ENCODE measurements at places on chromosomes 3 and 15. TPM values are rescaled to one million over a fixed set of nuclear protein-coding genes. Genes with fewer than 3 reads are reported as not detected.

GRCh38 chr15:80003934-80004472, 33.0 kb upstream of the BCL2A1 start:
- no peak for DNase-seq

Gene SLC28A1
- total RNA-seq = not detected

DNA sequence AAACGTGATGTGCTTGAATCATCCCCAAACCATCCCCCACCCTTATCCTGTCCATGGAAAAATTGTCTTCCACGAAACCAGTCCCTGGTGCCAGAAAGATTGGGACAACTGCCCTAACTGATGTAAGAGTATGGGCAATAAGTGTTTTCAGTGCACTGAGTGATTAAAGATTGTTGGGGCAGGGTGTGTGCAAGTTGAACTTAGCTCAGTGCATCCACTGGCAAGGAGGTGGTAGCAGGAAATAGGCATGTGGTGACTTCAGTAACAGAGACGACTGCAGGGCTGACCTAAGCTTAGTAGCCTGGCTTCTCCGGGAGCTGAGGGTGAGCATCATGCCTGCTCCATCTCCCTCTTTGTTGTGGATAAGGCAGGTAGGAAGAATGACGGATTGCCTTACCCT, 27.5 kb downstream of the PAQR9 start:
- no peak for DNase-seq

DNA sequence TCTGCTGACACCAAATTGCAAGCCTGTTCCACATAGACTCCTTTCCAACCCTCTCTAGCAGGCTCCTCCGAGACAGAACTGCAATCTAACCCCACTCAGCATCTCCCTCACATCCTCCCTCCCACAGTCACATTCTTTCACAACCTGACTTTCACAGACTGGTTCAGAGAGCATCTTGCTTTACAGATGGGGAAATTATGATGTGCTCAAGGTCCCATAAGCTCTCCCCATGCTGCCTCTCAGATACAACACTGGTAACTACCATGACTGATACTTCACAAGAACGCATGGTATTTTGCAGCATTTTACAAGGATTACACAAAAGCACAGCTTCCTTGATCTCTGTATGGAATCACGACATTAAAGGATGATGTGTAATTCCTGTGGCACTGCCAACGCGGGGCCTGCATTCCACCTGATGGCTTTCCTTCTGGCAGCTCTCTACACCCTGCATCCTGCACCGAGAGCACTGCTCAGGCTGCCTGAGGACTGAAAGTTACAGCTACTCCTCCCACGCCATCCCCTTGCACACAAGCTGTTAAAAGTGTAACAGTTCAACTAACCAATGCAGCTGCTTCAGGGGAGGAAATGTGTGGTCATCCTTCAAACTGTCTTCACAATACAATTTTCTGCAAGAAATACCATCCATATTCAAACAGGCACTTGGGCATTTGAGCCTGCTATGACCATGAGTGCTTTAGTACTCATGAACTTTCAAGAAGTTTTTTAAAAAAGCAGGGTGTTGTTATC, 27.6 kb downstream of the TBC1D2B start:
- peak; percentile 85 for DNase-seq

Gene TGM5
- total RNA-seq = 0.14 TPM

DNA sequence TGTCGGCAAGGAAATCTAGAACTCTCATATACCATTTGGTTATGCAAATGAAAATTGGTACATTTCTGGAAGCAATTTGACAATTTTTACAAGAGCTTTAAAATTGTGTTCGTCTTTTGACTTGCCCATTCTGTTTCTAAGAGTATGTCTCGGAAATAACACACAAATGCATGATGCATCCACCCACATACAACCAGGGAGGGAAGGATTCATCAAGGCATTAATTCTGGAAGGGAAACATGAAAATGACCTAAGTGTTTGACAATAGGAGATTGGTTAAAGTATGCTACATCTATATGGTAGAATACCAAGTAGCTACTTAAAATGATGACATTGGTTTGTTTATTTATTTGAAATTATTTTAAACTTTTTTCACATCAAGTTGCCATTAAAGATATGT, 58.6 kb downstream of the PIAS1 start:
- no peak for DNase-seq

Gene ZKSCAN7
- not detected for total RNA-seq

DNA sequence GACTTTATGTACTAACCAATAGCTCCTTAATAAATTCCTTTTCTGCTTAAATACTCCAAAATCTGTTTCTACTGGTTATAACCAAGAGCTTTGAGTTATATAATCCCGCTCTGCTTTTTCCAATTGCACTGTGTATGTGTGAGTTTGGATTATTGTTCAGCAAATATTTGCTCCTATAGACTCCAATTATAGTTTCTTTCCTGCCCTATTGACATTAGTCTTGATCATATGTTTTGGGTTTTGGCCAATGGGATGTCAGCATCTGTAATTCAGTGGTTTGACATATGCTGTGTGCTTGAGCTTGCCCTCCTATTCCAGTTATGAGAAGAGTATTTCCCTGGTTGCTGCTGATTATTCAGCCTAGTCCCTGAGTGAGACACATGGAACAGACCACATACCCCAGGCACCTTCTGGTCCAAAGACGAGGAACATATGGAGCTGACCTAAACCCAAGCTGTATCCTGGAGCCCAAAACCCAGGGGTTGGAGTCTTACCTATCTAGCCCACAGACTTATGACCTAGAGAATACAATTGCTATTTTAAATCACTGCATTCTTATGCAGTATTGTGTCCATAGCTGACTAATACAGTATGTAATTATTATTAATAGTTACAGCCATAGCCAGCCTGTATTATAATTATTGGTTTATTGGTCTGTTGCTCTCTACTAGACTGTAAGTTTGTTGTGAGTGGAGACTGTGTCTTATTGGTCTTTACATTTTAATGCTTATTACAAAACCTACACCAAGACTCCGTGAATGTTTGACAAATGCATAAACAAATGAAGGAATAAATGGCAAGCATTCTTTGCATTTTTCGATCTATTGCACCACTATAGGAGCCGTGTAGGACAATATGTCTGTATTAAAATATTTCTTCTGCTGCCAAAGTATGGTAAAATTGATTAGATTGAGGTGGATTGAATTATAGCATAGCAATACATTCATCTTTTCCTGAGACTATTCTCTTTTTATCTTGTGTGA, 11.7 kb upstream of the ZNF280D start:
- no peak for DNase-seq

GRCh38 chr15:65824031-65824743, 32.1 kb upstream of the DENND4A start:
- peak; percentile 60 for DNase-seq

GRCh38 chr15:64667736-64668161, 107.6 kb downstream of the RBPMS2 start:
- peak; percentile 46 for DNase-seq

Gene SUSD5
- total RNA-seq = 11.6 TPM

GRCh38 chr3:15858547-15859506, 61.0 kb upstream of the ANKRD28 start:
- peak; percentile 10 for DNase-seq

Gene DNAH12
- not detected for total RNA-seq

GRCh38 chr3:21750080-21750696, 822 bp downstream of the ZNF385D start:
- DNase-seq = no peak

GRCh38 chr15:82108489-82109078, 62.8 kb upstream of the MEX3B start:
- peak; percentile 39 for DNase-seq

Gene AP3B2
- total RNA-seq = 0.29 TPM

Gene A4GNT
- total RNA-seq = not detected

DNA sequence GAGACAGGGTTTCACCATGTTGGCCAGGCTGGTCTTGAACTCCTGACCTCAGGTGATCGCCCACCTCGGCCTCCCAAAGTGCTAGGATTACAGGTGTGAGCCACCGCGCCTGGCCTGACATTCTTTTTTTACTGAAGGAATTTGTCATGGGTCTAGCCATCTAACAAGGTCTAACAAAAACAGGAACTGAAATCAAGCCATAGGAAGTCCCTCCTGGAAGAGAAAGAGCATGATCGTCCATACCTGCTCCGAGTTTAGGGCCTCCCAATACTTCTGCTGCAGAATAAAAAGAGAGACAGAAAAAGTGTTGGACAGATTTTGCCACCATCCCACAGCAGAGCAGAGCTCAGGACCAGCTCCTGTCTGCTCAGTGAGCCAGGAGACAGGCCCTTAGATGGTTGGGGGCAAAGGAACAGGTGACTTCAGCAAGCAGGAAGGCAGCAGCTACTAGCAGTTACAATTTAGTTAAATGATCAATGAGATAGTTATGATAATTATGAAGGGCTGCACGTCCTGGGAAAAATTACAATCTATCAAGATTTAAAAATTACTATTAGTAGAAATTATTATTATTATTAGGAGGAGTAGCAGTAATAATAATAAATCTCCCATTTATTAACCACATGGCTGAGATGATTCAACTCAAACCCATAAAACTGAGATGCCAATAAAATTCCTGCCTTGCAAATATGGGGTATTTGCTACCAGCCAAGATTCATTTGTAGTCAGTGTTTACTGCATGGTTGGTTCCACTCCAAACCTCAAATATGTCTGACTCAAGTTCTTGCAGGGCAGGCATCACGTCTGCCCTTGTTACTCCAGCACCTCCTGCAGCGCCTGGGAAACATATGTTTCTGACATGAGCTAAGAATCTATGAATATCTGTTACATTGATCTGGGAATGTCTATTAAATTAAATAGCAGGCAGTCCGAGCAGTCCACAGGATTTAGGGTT, 40.1 kb downstream of the TMEM44 start:
- DNase-seq = peak; percentile 99

- DNase-seq = no peak
Measured at GRCh38 chr15:69551391-69552056, 98.9 kb downstream of the RPLP1 start.

DNA sequence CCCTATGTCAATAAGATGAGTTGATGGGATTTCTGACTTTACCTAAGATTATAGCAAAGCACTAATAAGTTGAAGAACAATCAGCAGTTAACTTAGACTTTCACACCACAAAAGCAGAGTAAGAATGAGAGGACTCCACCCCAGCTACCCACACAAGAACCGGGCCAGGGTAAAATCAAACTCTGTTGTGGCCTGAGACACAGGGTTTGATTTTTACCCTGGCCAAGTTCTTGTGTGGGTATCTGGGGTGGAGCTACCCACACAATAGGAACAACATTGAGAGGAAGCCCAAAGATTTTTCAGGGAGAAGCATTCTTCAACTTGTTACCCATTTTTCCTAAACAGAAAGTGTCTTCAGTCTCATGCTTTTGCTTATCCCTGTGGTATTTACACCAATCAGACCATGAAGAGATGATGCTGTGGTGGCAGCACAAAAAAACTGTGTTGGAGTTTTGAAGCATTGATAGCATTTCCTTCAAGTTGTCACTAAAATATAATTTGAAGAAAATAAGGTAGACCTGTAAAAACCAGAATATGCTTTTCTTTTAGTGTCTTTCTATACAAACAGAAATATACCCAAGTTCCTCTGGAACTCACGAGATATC, 25.6 kb downstream of the CPOX start:
- no peak for DNase-seq

DNA sequence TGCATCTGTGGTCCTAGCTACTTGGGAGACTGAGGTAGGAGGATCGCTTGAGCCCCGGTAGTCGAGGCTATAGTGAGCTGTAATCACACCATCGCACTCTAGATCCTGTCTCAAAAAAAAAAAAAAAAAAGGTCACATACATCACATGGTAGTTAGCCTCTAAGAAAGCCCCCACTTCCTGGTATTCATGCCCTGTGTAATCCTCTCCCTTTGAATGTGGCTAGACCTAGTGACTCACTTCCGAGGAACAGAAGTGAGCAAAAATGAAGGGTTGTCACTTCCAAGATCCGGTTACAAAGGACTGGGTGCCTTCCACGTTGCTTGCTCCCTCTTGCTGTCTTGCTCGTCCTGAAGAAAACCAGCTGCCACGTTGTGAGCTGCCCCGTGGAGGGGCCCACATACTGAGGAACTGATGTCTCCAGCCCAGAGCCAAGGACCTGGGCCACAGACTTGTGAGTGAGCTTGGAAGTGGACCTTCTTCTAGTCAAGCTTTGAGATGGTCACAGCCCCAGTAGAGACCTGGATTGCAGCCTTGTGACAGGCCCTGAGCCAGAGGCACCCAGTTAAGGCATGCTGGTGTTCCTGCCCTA, 12.6 kb upstream of the LCTL start:
- DNase-seq = peak; percentile 55

Gene FBN1
- 142 TPM for total RNA-seq

Gene GOLGA8J
- 0.40 TPM for total RNA-seq

Gene ARPIN
- 8.9 TPM for total RNA-seq

DNA sequence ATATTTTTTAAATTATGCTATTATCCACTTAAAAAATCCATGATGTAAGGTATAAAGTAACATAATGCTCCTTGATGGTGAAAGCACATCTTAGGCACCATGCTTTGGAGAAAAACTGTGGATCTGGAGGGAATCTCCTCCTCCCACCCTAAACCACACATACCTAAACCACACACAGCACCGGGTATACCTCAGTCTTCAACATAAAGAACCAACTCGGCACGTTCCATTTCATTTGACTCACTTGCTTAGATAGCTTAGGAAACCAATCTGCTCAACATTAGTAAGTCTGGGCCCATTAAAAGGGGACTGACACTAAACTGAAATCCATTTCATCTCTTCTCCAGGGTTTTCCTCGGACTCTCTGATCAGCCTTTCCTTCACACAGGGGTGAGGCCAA, 945.7 kb upstream of the CFAP20DC start:
- DNase-seq = no peak

- DNase-seq = peak; percentile 89
Measured at GRCh38 chr15:85412956-85413854, 32.8 kb downstream of the AKAP13 start.

GRCh38 chr15:96500508-96500907, 170.0 kb downstream of the NR2F2 start:
- DNase-seq = no peak

GRCh38 chr3:9409981-9410854, 12.8 kb downstream of the SETD5 start:
- DNase-seq = no peak

DNA sequence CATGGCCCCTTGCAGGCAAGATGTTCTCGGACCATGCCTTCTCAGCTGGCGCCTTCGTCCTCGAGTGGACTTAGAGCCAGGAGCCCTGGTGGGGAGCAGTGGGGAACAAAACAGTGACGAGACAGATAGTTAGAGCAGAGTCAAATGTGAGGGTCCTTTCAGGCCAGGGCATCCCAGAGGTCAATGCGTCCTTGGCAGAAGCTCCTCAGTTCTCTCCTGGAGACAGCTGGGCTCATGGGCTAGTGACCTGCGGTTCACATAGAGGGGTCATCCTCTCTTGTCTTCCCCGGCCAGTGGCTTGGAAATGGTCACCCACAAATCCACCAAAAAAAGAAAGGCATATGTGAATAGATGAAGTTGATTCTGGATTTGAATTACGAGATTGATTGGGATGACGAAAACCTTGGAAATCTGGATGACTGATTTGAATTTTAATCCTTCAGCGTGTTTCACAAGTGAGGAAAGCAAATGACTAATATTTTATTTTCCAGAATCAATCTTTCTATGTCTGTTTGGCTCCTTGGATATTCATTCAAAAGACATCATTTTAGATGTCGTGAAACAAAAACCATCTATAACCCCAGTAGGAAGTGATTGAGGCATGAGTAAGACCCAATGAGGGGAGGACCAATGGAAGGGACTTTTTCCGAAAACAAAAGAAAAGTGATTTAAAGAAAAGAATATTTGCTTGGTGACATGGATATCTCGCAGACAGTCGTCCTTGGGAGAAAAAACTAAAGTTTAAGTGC, 84.5 kb downstream of the ASB7 start:
- DNase-seq = no peak

Gene CYP1A1
- 0.17 TPM for total RNA-seq

GRCh38 chr3:10263646-10264363, 15.5 kb downstream of the TATDN2 start:
- peak; percentile 36 for DNase-seq

Gene CP
- not detected for total RNA-seq

GRCh38 chr3:48899273-48899672, 591 bp upstream of the SLC25A20 start:
- DNase-seq = no peak
